NCI-H2227 treated with DMSO at 0.1 percent for 48 hours (cell line): ENCODE measurements at places on chromosomes 7 and 10.

GRCh38 chr7:153446490-153446889 is 605.7 kb upstream of the DPP6 start:
- DNase-seq: no peak

GRCh38 chr7:144452064-144452463 is 48.6 kb upstream of the NOBOX start:
- no peak for DNase-seq

DNA sequence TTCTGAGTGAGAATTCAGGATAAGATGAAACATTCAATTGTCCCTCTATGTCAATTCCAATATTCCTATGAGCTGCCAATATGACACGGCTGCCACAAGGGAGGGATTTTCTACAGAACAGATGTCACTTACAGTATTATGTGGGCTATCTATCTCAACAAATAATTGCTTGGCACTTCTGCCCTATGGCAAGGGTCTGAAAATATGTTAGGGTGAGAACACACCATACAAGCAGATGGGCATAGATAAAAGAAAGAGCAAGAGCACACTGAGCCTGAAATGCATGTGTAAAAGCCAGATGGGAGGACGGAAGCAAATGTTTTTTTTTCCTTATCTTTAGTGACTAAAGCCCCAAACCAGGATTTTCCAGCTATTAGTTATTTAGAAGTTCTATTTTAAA is 70.1 kb upstream of the TFEC start:
- DNase-seq: no peak

DNA sequence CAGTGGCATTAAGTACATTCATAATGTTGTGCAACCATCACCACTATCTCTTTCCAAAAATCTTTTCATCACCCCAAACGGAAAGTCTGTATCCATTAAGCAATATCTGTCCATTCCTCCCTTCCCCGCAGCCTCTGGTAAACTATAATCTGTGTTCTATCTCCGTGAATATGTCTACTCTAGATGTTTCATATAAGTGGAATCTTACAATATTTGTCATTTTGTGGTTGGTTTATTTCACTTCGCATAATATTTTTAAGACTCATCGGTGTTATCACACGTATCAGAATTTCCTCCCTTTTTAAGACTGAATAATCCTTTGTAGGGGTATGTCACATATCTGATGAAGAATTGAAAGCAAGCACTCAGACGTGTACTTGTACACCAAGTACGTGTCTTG is 86.0 kb upstream of the FGFR2 start:
- DNase-seq: no peak

DNA sequence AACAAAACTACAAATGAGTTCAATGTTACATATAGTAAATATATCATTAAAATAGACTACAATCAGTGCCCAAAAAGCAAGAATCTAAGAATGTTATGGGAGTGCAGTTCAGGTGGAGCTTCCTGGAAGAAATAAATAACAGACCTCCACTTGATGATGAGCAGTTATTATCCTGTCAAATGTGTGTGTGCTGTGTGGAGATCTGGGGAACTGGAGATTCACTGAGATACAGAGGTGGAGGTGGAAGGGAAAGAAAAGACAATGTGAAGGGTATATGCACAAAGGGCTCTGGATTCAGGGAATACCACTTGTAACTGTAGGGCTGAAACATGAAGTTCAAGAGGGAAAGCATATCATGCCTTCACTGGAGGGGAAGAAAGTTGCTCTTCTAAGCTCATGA is 331.1 kb downstream of the SEMA3D start:
- DNase-seq: no peak

GRCh38 chr7:1678081-1678543 is 8.0 kb downstream of the ELFN1 start:
- DNase-seq: no peak

- DNase-seq: no peak
These were observed 67.2 kb downstream of the ADD3 start for GRCh38 chr10:110074758-110075671.

DNA sequence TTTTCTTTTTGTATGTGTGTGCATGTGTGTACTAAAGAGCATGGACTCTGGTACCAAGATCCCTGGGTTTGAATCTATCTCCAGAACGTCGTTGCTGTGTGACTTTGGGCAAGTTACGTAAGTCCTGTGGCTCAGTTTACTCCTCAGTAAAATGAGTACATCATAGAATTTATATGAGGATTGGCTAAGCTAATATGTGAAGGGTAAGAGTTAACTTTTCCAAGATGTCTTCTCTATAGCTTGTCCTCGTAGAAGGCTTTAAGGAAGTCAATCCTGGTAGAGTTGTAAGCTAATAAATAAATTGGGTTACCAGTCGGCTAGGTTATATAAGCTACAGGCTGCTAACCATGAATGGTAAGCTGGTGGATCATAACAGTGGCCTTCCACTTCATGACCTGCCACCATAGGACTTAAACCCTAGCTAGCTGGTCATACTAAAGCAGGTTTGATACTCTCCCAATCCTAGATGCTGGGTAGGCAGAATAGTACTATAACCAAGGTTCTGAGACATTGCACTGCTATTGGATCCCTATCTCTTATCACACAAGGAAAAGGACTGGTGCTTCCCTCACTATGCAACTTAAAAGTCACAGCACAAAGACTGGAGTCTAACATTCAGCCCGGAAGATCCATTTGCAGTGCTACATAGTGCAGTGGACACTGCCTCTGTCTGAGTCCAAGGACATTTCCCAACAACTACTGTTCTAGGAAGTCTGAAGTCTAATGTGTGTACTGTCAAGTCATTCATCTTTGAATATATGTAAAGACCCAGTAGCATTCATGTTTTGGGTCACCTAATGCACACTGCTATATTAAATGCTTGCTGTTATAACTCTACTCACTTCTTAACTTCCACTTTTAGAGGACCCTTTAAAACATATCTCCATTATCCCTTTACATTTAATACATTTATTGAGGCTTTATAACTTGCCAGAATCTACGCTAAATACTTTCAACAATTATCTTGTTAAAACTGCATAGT is 156.2 kb downstream of the CRPPA start:
- DNase-seq: no peak

GRCh38 chr10:71094712-71095390 is 117.5 kb upstream of the UNC5B start:
- no peak for DNase-seq

DNA sequence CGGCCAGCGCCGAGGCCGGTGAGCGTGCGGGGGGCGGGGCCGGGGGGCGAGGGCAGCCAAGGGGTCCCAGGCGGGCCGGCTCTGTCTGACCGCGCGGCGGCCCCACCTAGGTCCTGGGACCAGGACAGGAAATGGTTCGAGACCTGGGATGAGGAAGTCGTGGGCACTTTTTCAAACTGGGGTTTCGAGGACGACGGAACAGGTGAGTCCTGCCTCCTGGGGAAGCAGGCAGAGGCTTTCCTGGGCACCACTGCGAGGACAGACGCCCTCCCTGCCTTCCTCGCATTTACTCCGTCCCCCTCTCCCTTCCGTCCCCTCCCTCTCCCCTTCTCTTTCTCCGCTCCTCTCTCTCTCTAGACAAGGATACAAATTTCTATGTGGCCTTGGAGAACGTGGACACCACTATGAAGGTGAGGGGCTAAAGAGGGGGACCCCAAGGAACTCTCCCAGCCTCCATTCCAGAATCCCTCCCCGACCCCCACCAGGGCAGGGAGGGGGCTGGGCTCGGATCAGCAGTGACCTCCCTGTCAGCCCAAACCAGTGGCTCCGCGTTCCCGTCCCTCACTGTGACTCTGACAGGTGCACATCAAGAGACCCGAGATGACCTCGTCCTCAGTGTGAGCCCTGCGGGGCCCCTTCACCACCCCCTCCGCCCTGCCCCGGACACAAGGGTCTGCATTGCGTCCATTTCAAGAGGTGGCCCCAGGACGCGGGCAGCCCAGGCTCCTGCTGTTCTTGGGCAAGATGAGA is 2.6 kb upstream of the MUC12 start:
- no peak for DNase-seq

DNA sequence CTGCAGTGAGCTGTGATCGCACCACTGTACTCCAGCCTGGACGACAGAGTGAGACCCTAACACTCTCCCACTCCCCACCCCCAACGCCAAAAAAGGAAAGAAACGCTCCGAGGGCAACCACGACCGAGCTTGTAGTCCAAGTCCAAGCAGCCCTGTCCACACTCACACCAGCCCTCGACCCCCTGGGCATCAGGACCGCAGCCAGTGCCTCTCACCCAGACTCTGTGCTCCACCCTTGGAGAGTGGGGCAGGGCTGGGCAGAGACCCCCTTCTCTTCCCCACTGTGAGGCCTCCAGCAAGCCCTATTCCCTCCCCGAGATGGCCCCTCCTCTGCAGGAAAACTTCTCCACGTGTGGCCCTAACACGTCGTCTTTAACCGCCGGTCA is 82.6 kb downstream of the FOXL3 start:
- no peak for DNase-seq

GRCh38 chr10:85719408-85719807 is 647.2 kb downstream of the GRID1 start:
- no peak for DNase-seq

DNA sequence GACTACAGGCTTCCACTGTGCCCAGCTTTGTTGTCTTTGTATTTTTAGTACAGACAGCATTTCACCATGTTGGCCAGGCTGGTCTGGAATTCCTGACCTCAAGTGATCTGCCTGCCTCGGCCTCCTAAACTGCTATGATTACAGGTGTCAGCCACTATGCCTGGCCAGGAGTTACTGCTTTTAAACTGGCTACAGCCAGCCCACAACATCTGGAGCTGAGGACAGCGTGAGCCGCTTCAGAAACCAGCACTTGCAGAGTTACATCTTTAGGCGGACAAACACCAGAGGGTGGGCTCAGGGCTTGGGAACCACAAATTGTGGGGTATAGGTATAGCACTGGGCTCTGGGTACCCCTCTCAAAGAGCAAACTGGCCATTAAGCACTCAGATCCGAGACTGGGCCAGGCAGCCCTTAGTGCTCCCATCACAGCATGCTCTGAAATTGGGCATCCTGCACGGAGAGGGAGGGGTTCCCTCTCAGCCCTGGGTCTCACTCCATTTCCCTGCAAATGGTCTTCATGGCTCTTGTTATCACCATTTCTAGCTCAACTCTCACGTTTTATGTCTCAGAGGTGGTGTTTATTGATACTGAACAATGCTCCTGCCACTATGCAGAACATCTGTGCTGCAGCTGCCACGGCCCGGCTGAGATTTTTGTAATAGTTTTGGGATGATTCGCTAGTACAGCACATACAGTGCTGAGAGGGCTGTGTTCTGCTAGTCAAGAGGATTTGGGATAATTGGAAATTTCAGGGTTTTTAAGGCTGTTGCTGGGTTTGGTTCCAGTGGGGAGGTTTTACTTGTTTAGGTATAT is 146.4 kb upstream of the LYZL2 start:
- DNase-seq: no peak

DNA sequence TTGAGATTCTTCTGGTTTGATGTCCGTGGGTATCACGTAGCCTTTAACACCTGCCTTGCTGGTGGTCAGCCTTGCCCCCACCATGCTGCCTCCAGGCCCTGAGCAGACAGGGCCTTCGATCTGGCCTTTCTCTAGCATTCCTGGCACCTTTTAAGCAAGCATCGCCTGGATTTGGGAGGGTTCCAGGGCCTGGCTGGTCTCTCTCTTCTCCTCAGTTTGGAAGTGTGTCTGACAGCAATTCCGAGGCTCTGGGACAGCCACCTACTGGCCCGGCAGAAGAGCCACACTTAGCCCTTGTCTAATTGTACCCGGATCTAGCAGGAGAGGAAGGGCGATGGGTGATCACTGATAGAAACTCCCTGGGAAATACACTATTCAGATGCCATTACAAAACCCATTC is 441.3 kb upstream of the MKI67 start:
- DNase-seq: no peak

DNA sequence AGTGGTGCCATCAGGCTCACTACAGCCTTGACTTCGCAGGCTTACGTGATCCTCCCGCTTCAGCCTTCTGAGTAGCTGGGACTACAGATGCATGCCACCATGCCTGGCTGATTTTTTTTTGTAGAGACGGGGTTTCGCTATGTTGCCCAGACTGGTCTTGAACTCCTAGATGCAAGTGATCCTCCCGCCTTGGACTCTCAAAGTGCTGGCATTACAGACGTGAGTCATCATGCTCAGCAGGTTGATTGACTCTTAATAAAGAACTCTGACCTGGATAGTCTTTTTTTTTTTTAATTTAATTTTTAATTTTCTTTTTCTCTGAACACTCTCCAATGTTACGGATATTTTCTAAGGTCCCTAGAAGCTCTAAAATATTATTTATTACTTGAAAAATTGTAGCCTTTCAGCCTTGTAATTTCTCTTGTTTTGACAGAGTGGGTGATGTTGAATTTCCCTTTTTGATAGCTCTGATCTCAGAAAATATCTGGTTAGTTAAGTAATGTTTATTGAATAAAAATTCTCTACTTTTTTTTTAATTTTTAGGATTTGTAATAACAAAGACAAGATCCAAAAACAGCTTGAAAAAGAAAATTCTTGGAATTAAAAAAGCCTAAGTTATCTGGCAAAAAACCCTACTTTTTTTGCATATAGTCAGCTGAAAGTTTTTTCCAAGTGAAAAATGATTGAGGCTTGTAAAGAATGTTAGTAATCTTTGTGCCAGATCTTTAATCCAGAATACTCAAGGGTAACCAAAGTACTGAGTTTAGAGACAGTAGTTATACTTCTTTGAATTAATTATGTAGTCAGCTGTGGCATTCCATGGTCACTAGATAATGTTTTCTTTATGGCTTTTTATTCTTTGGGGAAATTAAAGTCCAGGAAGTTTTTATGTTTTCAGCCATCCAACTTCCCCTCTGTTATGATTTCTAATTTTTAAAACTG is 26.7 kb downstream of the TBC1D12 start:
- DNase-seq: no peak

- no peak for DNase-seq
These were observed 41.3 kb upstream of the ARL4A start for GRCh38 chr7:12646139-12646538.

DNA sequence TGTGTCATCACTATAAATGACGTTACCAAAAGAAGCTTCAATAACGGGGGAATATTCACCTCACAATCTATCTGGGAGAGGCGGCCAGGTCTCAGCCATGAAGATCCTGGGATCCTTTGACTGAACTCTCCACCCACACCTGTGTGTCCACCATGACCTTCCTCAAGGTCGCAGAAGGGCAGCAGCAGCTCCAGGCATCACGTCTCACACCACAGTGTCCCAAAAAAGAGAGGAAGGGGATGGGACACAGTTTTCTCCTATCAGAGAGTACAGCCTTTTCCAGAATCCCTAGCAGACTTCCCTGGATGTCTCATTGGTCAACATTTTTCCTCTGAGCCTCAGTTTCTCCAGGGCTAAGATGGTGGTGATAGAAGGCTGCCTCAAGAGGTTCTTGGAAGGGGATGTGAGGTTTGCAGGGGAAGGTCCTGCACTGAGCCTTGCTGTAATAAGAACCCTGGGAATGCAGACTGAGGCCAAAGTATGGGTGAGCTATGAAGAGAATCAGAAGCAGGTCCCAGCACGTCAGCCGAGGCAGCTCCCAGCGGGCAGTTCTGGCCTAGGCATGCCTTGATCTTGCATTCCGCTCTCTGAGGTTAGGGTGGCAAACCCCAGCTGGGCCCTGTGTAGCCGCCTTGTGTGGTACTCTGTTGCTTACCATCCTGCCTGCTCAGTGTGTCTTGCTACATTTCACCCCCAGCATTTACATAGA is 63.8 kb downstream of the COL26A1 start:
- DNase-seq: no peak
